H7 (cell line): ENCODE measurements at places on chromosomes 2 and 18.

- DNase-seq = no peak
Observed at GRCh38 chr2:217327953-217328621, 468.2 kb upstream of the TNP1 start.

DNA sequence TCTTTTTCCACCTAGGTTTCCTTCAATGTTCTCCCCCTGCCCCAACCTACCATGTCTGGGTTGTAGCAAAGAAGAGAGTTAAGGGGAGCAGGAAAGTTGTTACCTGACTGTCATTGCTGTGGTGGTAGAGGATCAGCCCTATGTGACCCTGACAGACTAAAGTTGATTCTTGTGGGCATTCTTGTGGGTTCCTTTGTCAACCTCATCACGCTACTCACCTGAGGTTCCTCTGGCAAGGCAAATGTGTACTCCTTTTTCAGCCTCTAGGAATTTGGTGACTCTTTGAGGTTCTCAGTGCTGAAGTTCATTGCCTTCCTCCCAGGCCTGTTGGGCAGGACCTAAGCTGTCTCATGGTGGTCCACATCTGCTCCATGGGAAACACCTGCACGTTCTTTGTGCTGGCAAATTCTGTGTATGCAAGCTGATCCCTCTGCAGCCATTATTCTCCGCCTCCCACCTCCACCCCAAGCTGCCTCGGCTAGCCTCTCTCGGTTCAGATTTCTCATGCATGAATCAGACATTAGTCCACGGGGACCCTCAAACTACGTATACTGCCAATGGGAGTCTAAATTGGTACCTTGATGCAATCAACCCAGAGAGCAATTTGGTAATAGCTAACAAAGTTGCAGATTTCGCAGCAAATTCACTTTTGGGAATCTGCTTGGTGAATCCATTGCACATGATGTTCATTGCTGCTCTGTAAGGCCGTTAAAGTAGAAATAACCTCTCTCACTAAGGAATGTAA, 1.5 kb upstream of the GMCL1 start:
- no peak for DNase-seq

GRCh38 chr2:84873350-84873749, 7.5 kb downstream of the TRABD2A start:
- no peak for DNase-seq

- DNase-seq = no peak
Observed at GRCh38 chr2:59567151-59567550, 986.3 kb downstream of the BCL11A start.

DNA sequence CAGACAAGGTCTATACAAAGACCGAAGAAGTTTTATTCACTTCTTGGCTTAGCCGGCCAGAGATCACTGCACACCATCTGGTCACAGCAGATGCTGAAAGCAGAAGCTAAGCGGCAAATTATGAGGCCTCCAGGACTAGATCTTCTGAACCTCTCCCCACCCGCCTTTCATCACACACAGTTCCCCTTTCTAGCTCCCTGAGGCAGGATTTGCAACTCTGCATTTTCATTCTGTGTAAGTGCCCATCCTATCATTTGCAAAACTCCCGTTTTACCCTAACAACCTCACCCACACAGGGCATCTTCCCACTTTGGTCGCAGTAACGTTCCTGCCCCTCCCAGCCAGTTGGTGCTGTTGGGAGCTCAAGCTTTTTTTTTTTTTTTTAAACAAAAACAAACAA, 3.1 kb upstream of the MOB1A start:
- DNase-seq = no peak

GRCh38 chr2:288758-289361, 969 bp upstream of the ALKAL2 start:
- DNase-seq = peak; percentile 84

- no peak for DNase-seq
Observed at GRCh38 chr2:161206471-161207032, 46.3 kb downstream of the TANK start.

DNA sequence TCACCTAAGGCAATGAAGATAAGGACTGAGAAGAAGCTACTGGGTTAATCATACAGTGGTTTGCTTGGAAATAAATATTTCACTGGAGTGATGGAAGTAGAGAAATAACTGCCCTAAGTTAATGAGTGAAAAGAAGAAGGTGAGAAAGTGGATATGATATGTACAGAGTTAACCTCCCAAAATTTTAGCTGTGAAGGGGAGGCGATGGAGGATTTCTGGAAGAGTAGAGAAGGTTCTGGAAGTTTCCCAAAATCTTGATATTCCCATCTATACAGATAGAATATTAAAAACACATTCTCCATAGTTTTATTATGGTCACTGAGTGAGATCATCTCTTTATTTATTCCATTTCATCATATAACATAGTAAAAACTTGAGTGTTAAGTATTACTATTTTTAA, 296.6 kb upstream of the RGPD4 start:
- DNase-seq = no peak

DNA sequence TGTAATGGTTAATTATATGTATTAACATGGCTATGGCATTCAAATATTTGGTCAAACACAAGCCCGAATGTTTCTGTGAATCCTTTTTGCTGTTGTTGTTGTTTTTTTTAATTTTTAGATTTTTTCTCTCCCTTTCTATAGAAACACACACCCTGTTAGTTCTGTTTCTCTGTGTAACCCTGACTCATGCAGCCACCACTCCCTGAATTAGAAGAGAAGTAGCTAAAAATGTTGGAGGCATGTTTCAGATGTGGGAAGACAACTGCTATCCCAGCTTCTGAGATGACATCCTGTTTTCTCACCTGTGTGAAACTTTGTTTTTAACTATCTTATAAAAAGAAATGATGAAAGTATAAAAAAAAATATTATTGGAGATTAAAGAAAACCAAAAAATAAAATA, 219.6 kb upstream of the RGPD4 start:
- no peak for DNase-seq

DNA sequence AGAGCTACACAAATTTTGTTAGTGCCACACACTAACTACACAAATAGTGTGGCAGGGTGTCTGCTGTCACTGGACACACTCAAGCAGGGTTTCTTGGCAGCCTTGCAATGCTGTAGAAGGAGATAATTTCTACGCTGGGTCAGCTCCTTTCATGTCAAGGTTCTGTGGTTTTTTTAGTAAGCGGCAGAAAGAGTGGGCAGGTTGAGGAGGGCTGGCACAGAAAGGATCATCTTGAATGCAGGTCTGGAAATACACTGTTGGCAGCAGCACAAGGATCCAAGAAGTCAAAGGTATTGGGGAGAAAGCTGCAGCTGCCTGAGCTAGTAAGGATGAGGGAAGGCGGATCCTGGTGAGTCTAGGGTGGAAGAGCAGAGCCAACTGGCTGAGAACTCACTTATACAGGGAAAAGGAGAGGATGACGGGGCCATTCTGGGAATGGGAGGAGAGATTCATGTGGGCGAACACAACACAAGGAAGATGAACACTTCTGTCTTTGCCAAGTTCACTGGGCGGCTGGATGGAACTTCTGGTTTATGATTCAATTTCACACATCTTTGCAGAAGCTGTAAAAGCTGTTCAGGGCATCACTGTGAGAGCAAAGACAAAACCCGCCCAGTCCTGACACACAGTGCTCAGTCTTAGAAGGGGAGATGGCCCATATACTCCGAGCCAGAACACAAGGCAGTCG, 16.9 kb upstream of the CYRIA start:
- DNase-seq = no peak

GRCh38 chr2:207546822-207547221, 17.1 kb downstream of the CREB1 start:
- DNase-seq = no peak

DNA sequence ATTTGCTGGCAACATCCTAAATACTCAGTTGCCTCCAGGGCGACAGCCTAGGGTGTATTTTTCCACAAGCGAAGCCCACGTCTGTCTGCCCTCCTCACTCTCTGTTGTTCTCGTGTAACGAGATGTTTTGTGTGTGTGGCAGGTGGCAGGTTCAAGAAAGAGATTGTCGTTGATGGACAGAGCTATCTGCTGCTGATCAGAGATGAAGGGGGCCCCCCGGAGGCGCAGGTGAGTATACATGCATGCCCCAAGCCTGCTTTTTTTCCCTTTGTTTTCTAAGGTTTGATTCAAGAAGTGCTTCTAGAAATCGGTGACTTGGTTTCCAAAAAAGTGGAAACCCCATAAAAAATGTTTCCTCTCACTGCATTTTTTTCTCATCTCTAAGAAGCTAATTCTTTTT, 247.0 kb downstream of the AGAP1 start:
- DNase-seq = peak; percentile 85

DNA sequence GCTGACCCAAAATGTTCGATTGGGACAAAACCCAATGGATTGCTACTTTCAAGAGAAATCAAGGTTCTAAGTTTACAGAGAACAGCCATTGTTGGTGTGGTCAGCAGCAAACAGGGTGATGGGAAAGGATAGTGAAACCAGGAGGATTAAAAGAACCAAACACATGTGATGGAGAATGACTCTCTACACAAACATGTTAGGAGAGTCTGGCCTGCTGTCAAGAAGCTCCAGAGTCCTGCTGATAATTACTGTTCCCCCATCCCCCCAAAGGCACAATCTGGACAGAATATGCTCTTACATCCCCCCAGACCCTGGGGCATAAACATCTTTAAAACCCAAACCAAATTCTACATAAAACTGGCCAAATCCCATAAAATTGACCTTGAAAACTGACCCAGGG, 32.0 kb upstream of the ACYP2 start:
- DNase-seq = no peak

DNA sequence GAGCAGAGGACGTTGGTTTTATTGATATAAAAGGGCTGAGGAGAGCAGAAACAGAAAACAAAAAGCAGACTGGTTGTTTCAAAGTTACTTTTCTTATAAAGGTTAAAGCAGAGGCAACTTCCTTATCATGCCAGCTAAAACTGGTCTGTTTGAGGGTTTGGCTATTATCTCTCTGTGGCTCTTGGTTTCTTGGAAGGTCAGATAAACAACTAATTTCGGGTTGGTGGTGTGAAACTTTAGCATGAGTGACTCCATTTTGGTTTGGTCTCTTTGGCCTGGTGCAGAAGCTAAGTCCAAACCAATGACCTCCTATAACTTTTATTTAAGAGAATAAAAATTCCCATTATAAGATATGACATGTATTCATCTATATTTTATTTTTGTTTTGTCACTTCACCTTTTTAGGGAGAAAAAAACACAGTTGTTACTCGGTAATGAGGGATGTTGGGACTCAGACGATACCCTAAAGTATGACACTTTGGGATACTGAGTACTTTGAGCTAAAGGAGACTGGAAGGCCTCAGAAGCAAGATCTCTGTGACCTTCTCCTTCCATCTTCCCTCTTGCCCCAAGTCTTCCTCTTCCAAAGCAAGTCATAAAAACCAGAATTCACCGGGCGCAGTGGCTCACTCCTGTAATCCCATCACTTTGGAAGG, 23.3 kb downstream of the TNFAIP6 start:
- no peak for DNase-seq

- DNase-seq = no peak
Observed at GRCh38 chr2:102005449-102005848, 13.7 kb downstream of the IL1R2 start.

DNA sequence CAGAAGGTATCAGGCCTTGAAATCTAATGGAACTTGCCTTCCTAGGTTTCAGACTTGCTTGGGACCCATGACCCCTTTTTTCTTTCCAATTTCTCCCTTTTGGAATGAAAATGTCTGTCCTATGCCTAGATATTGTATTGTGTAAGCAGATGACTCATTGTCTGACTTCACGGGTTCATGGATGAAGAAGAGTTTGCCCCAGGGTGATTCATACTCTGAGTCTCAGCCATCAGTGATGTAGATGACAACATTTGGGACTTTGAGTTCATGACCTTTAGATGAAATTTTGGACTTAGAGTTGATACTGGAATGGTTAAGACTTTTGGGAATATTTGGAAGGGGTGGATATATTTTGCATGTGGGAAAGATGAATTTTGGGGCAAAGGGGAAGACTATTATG, 11.2 kb upstream of the SCYGR5 start:
- no peak for DNase-seq

DNA sequence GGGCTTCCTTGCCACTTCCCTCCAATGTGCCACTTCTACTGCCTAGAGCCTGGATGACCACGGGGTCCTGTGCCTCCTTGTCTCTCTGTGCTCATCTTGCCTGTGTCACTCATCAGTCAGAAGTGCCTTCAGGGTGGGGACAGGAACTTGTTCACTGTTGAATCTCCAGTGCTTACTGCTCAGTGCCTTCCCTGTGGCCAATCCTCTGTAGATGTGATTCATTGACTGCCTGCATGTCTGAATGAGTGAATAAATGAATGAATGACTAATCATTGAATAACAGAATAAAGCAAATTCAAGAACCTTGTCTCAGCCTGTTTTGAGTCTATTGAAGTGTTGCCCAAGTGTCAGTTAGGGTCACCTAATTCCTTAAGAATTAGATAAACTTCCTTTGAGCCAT, 42.3 kb upstream of the FAM136A start:
- no peak for DNase-seq

DNA sequence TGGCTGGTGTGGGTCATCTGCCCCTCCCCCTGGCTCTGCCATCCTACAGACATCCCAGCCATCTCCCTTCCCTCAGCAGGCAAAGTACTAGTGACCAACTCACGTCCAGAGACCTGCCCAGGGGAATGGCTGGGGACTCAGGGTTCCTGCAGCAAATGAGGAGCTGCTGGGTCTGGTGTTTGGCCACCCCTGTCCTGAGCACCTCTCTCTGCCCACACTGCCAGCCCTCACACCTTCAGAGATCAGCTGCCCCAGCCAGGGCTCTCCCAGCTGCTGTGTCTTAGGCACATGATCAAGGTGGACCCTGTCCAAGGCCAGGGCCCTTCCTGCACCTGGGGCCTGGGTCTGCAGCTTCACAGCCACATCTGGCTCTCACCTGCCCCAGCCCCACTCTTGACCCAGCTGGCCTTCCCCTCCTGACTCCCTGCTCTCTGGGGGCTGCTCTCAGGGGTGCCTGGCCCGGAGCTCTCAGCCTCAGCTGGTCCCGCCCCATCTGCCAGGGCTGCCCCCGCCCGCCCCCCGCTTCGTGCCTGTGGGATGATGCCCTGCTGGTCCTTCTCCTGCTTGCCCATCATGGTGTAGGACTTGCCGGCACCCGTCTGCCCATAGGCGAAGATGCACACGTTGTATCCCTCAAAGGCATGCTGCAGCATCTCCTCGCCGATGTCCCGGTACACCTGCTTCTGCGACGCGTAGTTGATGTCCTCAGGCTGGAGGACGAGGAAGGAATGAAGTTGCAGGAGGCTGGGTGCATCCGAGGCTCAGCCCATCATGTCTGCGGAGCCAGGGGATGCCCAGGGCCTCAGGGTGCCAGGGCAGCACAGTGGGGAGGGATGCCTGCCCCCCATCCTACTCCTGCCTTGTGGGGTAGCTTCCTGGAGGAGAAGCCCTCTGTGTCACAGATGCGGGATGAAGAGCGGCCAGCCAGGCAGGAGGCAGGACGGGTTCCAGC, 32.2 kb downstream of the KIF1A start:
- DNase-seq = no peak

- no peak for DNase-seq
Observed at GRCh38 chr2:241579281-241579680, 20.7 kb downstream of the BOK start.
